ENCODE measurements at places on chromosomes 5 and 9.

DNA sequence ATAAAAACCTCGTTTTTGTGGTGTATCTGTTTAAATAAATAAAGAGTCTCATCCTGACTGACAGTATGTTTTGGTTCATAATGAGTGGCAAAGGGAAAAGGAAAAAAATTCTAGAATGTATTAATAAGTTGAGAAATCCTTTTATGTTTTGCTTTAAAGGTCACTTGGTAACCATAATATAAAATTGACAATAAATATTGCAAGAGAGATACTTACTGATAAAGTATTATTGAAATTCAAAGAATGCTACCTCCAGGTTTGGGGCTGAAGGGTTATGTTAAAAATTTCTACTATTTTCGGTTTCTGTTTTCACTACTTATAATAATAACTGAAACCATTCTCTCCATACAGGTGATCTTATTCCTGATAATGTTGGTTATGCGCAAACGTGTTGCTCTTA, 85.4 kb upstream of the FSD1L start:
- no peak for DNase-seq

- DNase-seq, result no peak
Measured at GRCh38 chr5:172533058-172533398, 78.7 kb upstream of the SH3PXD2B start.

- no peak for DNase-seq
Measured at GRCh38 chr5:101976933-101977332, 319.2 kb downstream of the SLCO4C1 start.

GRCh38 chr9:5736563-5737346, 96.2 kb downstream of the ERMP1 start:
- DNase-seq, result no peak

DNA sequence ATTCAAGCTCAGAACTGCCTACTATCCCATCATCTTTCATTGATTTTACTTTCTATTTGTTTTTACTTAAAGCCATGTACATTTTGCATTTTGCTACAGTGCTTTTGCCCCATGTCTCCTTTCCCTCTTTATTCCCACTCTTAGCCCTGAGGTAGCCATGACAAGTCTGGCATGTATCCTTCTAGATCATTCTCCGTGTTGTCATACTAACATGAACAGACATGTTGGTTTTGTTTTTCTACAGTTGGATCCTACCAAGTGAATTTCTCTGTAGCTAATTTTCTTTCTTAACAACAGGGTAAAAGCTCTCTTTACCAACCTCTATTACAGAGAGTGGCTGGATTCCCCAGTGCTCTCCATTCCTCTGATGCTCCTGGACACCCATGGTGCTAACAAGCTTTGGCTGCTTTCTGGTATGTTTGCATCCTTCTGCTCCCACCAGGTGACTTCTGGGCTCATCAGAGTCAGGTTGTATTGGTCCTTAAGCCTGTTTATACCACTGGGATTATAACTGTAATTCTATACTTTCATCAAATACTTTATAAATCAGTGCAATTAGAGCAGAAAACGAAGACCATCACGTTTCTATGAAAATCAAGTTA, 38.8 kb upstream of the BOD1 start:
- no peak for DNase-seq

DNA sequence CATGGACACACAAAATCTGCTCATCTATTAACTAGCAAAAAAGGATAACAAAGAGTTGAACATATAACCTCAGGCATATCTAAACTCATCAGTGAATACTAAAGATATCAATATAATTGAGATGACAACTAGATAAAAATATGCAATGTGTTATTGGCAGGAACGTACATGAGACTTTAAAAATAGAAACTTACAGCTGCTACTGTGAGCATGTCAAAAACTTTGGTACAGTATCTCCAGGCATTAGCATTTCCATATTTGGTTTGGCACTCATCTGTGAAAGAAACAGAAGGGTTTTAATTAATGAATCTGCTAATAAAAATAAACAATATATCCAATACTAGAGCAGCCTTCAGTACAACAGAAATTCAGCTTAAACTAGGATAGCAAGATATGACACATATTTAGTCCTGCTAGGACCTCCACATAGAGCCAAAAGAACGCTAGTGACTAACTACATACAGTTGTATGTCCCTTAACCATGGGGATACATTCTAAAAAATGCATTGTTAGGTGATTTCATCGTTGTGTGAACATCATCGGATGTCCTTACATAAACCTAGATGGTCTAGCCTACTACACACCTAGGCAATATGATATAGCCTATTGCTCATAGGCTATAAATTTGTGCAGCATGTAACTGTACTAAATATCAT, 10.5 kb upstream of the SCAI start:
- no peak for DNase-seq

DNA sequence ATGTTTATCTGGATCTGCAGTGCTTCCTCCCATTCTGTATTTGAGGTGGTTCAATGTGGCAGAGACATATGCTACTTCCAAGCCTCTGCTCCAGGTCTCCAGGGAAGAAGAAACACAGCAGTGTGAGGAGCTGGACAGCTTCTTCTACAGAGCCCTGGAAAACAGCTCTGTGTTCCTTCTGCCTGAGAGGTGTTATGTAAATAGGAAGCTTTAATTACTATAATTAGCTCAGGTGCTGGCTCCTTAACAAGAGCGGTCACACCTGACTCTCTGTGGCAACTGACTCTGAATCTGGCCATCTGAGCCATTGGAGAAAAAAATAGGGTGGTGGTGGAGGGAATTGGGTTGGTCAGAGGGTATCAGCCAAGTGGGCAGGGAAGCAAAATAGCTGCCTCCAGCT, 332.4 kb upstream of the BRINP1 start:
- DNase-seq, result no peak
